ENCODE measurements at places on chromosomes 1 and 21.
A peak's percentile ranks its signal among the peaks of the same experiment; 100 is the strongest.

DNA sequence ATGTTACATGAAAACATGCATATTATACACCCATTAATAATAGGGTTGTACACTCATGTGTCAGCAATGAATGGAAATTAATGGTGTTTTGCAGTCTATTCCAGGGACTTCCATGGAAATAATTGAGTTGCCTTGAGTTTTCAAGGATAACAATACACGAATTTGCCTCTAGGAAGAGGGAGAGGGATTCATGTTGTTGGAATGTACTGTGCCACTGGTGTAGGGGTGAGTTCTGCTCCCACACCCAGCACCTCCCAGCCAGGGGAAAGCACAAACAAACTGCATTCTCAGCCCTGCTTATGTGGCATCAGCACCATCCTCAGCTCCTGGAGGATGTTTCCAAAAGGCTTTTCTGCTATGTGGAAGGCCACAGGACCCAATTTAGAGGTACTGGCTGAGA lies 57.8 kb downstream of the BCAR3 start:
- DNase-seq, result no peak

- DNase-seq, result no peak
Observed at GRCh38 chr1:74824497-74825107, 91.7 kb downstream of the TYW3 start.

GRCh38 chr1:96524100-96524499 lies 197.5 kb upstream of the PTBP2 start:
- no peak for DNase-seq

- no peak for DNase-seq
Observed at GRCh38 chr21:41706678-41707077, 60.2 kb downstream of the RIPK4 start.

- no peak for DNase-seq
Observed at GRCh38 chr1:87334351-87335174, 5.9 kb downstream of the LMO4 start.

DNA sequence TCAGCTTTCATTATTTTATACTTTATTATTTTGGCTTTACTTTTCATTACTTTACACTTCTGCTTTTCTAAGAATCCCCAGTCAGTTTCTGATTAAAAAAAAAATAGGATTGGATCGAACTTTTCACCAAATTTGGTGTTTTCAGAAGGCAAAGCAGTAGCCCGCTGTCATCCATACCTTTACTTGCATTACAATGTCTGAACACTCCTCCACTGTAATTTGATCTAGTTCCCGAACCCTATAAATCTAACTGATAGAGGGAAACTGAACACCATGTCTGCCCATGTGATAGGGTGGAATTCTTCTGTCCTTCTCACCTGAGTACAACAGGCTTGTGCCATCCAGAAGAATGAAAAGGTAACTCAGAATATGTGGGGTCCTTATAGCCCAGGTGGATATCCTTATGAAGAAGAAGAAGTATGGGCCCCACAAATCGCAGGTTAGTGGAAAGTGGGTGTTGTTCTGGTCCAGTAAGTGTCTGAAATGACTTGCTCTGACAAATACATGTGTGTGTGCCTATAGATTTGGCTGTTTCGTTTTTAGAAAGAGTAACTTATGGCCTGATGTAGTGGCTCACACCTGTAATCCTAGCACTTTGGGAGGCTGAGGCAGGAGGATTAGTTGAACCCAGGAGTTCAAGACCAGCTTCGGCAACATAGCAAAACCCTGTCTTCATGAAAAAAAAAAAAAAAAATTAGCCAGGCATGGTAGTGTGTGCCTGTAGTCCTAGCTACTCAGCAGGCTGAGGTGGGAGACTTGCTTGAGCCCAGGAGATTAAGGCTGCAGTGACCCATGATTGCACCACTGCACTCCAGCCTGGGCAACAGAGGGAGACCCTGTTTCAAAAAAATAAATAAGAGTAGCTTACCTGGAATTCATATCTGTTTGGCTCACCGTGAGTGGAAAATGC lies 26.6 kb upstream of the CDC14A start:
- DNase-seq, result no peak

DNA sequence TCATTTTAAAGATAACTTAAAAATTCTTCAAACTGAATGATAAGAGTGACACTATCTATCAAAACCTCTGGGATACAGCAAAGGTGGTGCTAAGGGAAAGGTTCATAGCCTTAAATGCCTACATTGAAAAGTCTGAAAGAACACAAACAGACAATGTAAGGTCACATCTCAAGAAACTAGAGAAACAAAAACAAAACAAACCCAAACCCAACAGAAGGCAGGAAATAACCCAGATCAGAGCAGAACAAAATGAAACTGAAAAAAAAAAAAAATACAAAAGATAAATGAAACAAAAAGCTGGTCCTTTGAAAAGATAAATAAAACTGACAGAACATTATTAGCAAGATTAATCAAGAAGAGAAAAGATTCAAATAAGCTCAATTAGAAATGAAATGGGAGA lies 6.8 kb downstream of the ODF2L start:
- no peak for DNase-seq

DNA sequence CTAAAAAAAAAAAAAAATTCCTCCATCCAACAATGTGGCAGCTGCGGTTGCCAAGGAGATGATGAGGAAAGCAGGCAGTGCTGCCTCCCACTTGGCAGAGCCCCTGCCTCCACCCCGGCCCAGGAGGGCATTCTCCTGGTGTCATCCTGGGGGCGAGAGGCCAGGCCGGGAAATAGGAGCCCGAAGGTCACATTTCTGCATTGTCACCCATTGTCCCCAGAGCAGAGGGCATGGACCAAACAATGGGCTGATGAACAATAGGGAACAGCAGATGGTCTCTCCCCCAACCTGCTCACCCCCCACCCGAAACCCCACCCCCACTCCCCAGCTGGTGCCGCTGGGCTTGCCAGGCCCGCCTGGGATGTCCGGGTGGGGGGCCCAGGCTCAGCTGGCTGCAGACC lies 37.3 kb downstream of the CAMK2N1 start:
- no peak for DNase-seq

- no peak for DNase-seq
Observed at GRCh38 chr1:227214207-227214606, 104.1 kb downstream of the CDC42BPA start.

GRCh38 chr1:65793359-65793732 lies 651 bp downstream of the PDE4B start:
- no peak for DNase-seq

DNA sequence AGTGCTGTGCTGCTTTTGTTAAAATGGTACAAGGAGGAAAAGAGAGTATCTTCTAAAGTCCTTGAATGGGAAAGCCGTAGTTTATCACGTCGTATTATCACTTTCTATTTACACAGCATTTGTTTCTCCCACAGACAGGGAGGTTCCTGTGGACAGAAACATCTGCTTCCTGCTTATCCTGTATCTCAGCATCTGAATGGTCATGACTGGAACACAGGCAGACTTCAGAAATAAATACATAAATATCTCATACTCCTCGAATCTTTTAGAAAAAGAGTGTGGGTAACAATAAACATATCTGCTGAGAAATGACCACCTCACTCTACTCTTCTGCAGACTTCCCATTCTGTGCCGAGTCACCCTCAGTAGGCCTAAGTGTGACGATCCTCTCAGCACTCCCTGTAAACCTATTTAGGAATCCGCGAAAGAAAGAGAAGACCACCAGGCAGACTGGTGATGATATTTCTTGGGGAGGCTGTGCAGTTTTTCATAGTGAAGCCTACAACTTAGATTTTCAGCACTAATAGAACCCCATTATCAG lies 393.5 kb downstream of the SMYD3 start:
- no peak for DNase-seq

- no peak for DNase-seq
Observed at GRCh38 chr1:197067457-197067818, 378 bp upstream of the F13B start.

DNA sequence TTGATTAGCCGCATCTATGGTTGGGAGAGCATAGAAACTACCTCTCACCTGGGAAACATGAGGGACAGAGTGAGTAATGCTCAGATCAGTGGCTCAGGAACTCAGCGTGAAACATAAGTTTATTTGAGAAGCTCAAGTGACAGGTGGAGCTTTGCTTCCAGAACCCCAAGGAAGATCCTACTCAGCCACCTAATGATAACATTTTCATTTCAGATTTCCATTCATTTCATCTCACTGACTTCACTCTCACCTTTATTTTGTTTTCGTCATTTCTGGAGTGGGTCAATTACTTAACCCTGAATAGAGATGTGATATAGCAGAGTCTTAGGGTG lies 145.5 kb upstream of the DUSP10 start:
- no peak for DNase-seq

DNA sequence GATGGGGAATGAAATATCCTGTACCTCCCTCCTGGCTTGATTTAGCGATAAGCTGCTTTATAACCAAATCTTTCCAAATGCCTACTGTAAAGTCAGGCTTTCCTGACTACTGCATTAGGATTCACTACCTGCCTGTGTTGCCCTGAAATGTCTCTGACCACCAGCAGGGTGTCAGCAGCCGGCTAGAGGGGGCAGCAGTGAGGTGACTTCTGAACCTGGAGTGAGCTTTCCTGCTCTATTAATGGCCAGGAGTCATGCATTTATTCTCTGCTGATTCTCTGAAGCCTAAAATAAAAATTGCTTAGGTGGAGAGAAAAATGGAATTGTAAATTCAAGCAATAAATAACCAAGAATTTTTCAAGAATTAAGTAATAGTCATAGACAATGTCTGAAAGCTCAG lies 2.5 kb downstream of the BACE2 start:
- no peak for DNase-seq

DNA sequence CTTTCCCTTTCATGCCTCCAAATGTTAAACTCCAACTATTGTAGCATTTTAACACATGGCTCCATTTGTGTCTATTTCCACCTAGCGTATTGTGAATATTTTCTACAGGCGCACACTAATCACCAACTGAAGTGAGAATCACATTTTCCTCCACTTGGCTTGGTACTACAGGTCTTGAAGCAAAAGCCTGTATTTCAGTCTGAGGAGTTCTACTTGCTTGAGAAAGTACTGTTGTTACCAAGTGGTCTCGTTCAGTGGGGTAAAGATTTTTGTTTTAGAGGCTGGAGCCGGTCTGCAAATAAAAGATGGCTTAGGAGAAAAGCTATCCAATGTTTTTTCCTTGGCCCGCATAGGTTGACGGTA lies 550 bp upstream of the PTBP2 start:
- DNase-seq, result no peak

DNA sequence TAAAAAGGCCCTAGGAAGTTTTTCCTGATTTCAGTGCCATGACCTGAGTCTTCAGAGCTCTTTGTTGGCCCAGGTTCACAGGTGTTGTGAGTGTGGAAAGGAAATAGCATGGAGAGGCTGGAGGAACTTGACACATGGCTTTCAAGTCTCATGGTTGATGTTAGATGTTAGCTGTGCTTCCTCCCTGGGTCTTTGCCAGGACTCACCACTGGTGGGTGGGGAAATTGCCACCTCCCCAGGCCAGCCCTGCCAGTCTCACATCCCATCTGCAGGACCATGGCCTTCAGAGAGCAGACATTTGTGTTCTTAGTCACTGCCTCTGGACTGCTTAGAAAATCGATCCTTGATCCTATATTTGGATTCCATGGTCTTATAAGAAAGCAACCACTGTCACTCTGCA lies 383.2 kb downstream of the DISC1 start:
- no peak for DNase-seq

GRCh38 chr1:87426463-87427249 lies 98.0 kb downstream of the LMO4 start:
- DNase-seq, result no peak

- peak; percentile 82 for DNase-seq
Observed at GRCh38 chr1:154791292-154792166, 78.6 kb downstream of the KCNN3 start.

DNA sequence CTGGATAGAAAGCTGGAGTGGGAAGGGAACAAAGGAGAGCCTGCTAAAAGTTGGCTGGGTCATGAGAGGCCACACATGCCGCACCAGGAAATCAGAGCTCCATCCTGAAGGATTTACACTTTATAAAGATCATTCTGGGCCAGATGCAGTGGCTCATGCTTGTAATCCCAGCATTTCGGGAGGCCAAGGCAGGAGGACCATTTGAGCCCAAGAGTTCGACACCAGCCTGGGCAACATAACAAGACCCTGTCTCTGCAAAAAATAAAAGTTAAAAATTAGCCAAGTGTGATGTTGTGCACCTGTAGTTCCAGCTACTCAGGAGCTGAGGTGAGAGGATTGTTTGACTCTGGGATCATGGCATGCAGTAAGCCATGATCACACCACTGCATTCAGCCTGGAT lies 28.7 kb upstream of the RASAL2 start:
- DNase-seq, result no peak

DNA sequence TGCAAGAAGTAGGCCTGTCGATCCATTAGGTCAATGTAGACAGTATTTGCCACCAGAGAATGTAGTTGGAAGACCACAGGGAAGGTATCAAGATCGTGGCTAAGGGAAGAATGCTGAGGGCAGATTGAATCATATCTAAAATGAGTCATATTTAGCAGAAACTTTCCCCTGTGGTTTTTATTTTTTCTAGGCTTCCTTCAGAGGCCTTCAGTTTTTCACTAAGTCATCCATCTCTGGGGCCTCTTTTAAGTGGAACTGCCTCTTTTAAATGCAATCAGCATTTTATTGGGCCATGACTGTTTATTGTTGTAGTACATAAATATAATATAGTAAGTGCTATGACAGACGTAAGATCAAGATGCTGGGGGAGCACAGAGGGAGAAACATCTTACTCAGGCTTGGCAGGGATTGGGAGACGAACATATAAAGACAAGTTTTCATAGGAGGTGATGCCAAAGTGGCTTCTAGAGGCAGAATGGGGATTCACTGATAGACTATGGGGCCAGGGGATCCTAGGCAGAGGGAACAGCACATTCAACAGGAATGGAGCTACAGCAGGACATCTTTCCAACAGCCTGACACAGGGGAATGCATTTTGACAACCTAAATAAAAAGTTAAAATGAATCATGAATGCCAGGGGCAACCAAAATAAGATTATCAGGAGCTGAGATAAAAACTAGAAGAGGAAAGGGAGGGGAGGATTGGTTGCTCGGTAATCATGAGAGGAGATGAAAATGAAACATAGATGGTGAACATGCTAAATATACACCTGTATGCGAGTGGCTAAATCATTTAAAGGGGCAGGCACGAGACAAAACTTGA lies 20.1 kb downstream of the UBE2U start:
- DNase-seq, result no peak

- DNase-seq, result no peak
Observed at GRCh38 chr1:64494659-64495058, 24.7 kb downstream of the CACHD1 start.

DNA sequence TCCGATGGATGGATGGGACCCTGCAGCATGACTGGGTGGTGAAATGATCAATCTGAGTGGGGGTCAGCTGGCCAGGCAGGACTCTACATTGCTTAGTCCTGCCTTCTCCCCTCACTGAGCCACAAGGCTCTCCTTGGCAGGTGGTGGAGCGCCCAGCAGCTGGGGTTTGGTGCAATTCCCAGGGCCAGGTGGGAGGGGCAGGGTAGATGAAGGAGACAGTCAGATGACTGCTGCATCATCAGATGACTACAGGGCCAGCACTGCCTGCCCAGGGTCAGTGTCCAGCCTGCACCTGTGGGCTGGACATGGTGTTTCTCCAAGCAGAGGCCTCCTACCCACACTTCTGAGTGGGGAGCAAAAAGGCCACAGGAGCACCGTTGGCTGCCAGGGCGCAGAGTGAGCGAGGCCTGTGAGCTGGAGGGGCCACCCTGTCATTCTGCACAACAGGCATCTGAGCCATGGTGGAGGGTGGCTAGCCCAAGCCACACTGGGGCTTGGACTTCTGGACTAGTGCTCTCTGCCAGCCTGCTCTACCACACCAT lies 103.9 kb upstream of the EDN2 start:
- no peak for DNase-seq

GRCh38 chr1:180353945-180354344 lies 123.9 kb downstream of the LHX4 start:
- DNase-seq, result no peak

Measured in T-cell (primary cell).